ENCODE measurements at places on chromosomes 3 and 15. TPM values are rescaled to one million over a fixed set of nuclear protein-coding genes. Genes with fewer than 3 reads are reported as not detected.

The FOXL2NB gene
- total RNA-seq = not detected

The ZBTB11 gene
- 29.7 TPM for total RNA-seq

The TRH gene
- not detected for total RNA-seq

The CCDC80 gene
- total RNA-seq = not detected

The PLSCR5 gene
- not detected for total RNA-seq

The RPL39L gene
- total RNA-seq = 11.3 TPM

The PRSS50 gene
- total RNA-seq = not detected

Measured in CD8-positive, alpha-beta memory T cell (primary cell).